ENCODE measurements at places on chromosomes 12 and 14. TPM values are rescaled to one million over a fixed set of nuclear protein-coding genes. Genes with fewer than 3 reads are reported as not detected.
A peak's percentile ranks its signal among the peaks of the same experiment; 100 is the strongest.

TAS2R13 gene
- total RNA-seq = not detected

STYK1 gene
- not detected for total RNA-seq

TNS2 gene
- total RNA-seq = 15.9 TPM

FKBP3 gene
- 59.1 TPM for total RNA-seq

- no peak for DNase-seq
These were observed 104.3 kb upstream of the FKBP4 start for GRCh38 chr12:2690348-2691005.

DNA sequence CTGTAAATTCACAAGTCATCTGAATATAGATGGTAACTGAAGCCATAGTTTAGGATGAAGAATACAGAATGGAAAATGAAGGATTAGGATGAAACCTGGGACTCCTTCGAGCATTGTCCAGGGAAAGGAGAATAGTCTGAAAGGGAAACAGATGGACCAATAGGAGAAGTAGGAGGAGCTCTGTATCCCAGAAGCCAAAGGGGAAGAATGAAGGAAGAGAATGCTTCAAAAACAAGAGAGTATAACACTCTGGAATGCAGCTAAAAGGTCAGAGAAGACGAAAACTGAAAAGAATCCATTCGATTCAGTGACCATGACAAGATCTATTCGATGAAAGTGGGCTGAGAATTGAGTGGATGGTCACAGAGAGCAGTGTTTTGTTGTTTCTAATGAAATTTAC lies 1.0 kb downstream of the GMFB start:
- DNase-seq = peak; percentile 70

DNA sequence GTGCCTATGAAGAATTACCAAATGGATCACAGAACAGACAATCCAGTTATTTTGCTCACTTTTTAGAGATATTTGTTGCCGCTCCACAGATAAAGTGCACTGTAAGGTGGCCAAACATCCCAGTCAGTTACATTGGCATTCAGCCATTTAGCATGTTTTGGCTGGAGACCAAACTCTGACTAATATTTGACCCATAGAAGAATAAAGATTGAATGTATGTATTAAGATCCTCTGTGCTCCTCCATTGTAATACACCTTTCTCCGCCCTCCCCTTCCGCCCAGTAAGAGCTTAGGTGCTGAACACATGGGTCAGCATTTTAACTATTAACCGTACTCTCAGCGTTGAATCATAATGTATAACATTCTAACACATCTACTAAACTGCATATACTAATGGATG lies 163.4 kb downstream of the ANO6 start:
- DNase-seq = no peak

DNA sequence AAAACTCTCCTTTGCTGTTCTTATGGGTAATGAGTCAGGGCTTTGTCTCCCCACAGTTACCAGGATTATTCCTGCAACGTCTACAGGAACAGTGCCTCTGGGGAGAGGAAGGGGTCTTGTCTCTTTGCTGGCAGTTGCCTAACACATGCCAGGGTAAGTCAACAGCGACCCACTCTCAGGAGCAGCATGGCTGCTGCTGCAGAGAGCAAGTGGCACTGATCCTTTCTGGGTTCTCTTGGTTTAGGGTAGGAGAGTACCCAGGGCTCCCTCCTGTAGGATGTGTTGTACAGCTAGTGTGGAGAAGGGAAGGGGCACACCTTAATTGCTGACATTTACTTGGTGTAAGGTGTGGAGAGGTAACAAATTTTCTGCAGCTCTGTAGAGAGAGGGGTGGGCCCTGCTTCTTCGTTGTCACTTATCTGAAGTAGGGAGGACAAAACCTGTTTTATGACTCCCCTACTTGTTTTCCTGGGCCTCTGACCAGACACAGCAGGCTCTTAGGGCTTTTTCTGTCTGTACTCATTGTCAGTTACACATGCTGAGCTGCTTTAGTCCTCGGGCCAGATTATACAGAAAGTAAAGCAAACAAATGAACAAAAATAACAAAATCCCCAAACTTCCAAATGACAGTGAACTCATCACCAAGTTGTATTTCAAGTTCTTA lies 168.2 kb downstream of the ACSS3 start:
- no peak for DNase-seq

GRCh38 chr14:36055681-36056225 lies 120.8 kb downstream of the PTCSC3 start:
- no peak for DNase-seq

GRCh38 chr12:83691730-83692129 lies 1005.0 kb downstream of the TMTC2 start:
- no peak for DNase-seq

DNA sequence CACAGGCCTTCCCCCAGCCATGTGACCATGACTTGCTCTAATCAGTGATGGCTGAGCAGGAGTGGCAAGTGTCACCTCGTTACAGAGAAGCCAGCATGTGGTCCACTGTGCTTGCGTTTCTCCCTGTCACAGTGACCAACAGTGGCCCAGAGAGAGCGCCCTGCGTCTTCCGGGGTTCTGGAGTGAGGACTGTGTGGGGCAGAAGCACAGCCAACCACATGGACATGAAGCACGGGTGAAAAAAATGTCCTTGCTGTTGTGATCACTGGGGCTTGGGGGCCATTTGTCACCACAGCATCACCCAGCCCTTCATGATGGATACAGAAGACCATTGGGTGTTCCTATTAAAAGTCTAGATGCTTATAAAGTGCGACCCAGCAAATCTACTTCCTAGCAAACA lies 174.6 kb upstream of the C14orf180 start:
- no peak for DNase-seq

DNA sequence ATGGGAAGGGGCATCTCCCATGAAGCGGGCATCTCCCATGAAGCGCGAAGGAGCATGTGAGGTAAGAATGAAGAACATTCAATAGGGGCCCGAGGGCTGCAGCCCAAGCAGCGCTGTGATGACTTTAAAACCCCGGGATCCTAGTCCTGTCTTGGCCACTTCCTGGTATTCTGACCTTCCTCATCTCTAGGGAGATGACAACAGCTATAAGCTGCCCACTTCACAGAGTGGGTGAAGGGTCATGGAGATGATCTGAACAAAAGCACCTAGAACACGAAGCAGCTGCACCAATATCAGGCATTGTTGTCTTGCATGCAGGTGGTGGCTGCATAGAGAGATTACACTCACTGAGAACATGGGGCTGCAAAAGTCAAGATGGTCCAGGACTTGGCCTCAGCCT lies 64.5 kb downstream of the SPTB start:
- no peak for DNase-seq

DNA sequence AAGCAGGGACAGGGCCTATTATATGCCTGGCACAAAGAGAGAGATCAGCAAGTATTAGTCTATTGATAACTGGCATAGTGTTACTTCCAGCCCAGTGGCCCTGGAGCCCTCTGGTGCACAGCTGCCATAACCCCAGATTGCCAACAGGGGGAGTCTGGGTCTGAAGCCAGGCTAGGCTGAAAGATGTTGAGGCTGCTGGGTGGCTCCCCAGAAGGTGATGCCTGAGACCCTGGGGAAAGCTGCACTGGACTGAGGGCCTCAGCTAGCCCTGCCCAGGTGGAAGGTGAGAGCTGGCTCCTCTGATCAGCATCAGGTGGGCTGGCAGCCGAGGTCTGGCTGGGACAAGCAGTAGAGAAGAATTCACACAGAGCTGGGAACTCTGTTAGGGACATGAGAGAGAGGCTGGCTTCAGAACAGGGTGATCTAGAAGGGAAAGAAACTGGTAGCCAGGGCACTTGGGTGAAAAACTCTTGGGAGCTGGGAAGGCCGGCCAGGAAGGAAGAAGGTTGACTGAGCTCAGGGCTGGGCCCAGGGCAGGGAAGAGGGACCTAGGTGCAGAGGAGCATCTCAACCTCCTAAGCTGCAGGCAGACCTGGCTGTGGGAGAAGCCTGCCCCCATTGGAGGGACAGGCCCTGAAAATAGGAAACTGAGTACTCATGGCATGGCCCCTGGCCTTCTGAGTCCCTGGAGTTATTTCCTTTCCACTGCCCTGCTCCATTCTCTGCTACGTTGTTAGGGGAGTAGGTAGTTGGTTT lies 3.9 kb downstream of the GZMH start:
- peak; percentile 59 for DNase-seq

Measured in SK-MEL-5 (cell line).